HTR-8/SVneo (cell line): ENCODE measurements at places on chromosomes 5 and 9.
A peak's percentile ranks its signal among the peaks of the same experiment; 100 is the strongest.

DNA sequence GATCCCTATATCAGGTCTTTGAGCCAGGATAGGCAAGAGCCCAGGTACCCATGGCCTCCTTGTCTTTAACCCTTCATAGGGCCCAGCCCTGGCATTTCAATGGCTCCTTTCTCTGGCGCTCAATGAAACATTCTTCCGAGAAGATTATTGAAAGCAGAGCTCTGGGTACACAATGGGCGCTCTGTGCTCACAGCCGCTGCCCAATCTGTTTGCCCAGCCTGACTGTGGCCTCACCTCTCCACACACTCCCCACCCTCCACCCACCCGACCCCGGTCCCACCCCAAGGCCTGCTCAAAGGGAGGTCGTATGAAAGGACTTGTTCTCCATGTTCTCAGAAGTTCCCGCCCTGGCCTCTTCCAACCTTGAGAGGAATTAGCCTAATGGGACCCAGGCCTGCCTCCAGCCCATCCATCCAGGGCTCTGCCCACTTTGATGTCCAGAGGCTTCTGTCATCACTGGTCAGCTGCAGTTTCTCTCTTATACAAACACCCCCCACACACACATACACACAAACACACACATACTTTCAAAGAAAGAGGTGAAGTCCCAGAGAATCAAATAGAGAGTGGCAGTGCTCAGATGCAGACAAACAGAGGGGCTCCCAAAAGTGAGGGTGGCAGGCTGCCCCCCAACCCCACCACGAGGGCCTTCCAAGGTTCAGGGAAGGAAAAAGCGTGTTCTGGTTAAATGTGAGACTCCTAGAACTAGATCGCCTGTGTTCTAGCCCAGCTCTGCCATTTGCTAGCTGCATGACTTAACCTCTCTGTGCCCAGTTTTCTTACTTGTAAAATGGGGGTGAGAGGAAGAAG is 5.1 kb upstream of the ARSI start:
- no peak for DNase-seq

GRCh38 chr9:32344551-32345182 is 39.8 kb upstream of the ACO1 start:
- DNase-seq = peak; percentile 1

GRCh38 chr5:59760785-59761348 is 132.7 kb downstream of the PDE4D start:
- no peak for DNase-seq

DNA sequence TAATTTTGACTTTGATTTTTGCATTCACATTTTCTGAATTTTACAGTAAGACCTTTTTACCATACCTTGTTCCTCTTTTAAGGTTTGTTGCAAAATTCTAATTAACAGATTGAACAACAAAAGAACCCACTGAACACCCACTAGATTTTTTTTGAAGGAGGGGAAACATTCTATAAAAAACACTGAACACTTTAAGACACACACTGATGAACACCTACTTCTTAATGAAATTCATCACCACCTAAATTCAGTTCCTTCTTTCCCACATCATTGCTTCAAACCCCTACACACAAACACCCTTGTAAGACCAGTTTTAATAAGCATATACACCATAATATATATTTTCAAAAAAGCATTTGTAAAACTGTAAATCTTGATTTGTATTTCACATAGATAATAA is 559.0 kb upstream of the MEF2C start:
- no peak for DNase-seq

DNA sequence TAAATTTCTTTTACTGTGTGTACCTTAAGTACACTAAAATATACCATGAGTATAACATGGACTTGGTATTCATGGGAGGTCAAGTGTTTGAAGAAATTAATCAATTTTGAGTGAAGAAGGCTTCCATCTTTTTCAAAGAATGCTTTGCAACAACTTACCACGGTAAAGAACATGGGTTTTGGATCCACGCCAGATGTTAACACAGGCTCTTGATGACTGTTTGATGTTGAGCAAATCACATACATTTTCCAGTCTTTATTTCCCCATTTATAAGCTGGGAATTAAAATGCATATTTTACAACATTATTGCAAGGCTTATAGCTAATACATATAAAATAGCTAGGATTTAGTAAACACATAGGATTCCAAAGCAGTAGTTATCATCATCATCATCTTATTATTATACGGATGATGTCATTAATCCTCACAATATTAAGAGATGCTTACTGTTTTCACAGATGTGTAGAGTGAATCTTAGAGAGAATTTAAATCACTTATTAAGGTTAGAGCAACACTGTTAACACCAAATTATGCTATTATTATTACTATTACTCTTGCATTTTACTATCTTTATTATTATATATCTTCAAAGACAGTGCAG is 362.0 kb downstream of the PRELID2 start:
- DNase-seq = no peak

DNA sequence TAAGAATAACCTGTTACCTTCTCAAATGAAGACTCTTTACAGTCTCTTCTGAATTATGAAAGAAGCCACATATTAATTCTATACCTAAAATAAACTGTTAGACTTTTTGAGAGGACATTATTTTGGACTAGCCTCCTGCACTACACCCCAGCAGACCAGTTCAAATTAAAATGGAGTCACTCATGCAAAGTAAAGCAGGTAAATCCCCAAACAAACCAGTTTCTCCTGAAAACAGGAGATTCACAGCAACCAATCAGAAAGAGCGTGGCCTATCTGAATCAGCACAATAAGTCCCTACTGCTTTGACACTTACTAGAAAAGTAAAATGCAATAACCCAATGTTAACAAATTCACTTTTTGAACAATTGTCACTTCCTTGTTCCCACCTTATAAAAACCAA is 58.8 kb downstream of the PTBP3 start:
- no peak for DNase-seq

- no peak for DNase-seq
Measured at GRCh38 chr9:71549023-71549422, 219.3 kb downstream of the CEMIP2 start.

DNA sequence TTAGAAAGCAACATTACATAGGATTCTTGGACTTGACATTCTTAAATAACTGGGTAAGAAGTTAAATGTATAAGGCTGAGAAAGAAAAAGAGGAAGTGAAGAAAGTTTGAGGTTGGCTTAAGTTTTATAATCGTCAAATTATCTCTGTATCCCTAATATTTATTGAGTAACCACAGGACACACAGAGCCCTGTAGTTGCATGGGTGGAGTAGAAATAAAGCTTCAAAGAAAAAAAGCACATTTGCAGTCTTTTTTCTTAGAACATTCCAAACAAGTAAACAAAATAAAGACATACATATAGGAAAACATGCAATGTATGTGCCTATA is 137.0 kb downstream of the CCDC192 start:
- DNase-seq = no peak
